ENCODE measurements at places on chromosomes 12 and 14.

GRCh38 chr12:117105902-117106301 is 6.7 kb upstream of the TESC start:
- DNase-seq = no peak

DNA sequence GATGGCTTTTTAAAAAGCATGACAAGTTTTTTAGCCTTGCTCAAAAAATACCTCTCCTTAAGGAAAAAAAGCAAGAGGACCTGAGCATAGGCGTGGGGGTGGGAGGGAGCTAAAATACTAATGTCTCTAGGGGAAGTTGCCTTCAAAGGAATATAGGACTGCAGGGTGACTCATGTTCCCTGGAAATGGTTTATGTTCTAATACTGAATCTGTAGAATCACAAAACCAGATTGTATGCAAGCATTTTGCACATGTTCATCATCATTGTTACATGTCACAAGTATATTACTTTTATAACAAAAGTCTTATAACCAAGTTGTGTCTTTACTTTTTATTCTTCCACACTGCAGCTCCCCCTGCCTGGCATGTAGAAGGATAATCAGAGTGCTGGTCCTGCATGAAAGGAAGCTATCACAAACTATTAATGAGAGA is 36.6 kb downstream of the GPR135 start:
- no peak for DNase-seq

GRCh38 chr14:92555465-92556111 is 42.0 kb downstream of the RIN3 start:
- no peak for DNase-seq

DNA sequence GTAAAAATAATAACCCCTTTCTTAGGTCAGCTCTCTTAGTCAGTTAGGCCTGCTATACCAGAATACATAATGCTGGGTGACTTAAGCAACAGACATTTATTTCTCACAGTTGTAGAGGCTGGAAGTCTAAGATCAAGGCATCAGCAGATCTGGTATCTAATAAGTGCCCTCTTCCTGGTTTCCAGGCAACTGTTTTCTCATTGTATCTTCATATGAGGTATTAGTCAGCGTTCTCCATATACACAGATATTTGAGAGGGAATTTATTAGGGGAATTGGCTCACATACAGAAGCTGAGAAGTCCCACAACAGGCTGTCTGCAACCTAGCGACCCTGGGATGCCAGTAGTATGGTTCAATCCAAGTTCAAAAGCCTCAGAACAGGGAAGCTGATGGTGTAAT is 896.0 kb downstream of the GALC start:
- no peak for DNase-seq

DNA sequence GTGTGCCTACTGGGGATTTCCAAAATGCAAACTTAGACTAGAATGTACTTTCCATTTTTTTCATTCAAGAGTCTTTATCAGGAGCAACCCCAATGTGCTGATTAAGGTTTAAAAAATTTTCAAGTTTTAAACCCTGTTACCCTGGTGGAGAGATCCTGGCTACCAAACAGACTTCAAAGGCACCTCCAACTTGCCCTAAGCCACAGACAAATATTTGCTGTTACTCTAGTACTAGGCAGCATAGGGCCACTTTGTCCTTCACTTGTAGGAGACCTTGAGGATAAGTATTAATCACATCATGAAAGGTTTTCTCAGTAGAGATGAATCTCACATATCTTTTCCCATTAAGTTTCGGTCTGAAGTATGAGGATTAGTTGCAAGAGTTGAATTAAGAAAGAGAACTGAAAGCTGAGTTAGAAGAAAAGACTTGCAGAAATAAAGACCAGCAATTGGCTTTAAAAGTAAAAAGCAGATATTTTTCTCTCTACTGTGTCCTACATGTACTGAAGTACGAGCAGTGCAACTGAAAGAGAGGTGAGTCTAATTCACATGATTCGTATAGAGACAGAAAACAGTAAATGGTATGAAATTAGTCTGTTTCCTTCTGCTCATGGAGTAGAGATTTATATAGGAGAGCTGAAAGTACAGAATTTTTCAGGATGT is 28.3 kb downstream of the NTN4 start:
- DNase-seq = no peak

GRCh38 chr14:74578479-74578878 is 33.6 kb downstream of the LTBP2 start:
- DNase-seq = no peak
